Upper lobe of right lung (tissue), 1 donor: ENCODE measurements at places on chromosomes 4 and X.

GRCh38 chr4:111718763-111719559 lies 426.3 kb upstream of the FAM241A start:
- no peaks in the 10 kb centered on the region for H3K36me3 ChIP-seq
- H3K4me3 ChIP-seq = no peak overlapping the region
- H3K4me1 ChIP-seq = no peaks in the 10 kb centered on the region
- H3K27ac ChIP-seq = no peak overlapping the region

DNA sequence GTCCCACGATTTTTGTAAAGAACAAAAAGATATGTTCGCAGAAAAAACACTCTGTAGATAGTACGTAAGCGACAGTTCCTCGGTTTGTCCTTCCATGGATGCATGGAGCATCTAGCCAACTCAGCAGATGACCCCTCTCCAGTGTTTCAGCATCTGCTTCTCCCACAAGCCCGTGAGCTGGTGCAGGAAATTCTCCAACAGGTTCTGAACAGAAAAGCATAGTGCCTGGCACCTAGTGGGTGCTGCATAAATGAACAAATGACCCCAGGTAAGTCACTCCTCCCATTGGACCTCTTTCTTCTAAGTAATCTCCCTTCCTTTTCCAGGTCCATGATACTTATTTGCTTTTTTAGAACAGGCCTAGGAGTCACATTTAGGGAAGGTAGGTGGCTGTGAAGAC lies 966 bp upstream of the KIAA0232 start:
- H3K4me1 ChIP-seq = peaks cover 28% of the 10 kb centered on the region
- no peak overlapping the region for H3K27ac ChIP-seq
- H3K4me3 ChIP-seq = peak overlapping the region; percentile 100
- H3K36me3 ChIP-seq = peaks cover 3% of the 10 kb centered on the region

DNA sequence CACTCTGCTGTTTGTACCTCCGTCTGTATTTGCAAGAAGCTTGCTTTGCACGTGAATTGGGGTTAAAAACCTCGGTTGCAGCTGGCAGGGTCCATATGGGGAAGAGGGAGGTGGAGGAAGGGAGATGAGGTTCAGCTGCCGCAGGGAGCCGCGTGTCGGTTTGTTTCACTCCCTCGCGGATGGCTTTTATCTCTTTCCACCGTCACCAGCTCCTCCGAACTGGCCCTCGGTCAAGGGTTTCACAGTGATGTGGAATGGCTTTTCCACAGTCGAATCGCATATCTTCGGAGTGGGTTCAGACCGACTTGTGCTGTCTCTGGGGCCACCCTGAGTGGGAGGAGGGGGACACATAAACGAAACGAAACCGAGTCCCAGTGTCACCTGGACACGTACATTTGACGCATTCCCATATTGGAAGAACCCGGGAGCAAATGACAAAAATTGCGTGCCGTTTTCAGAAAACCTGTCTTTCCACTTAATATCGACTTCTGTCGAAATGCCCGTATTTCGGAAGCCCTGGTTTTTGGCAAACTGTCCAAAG lies 929 bp downstream of the ZBTB33 start:
- peak overlapping the region; percentile 63 for H3K4me3 ChIP-seq
- peak; percentile 51 for DNase-seq
- peaks cover 16% of the 10 kb centered on the region for H3K36me3 ChIP-seq
- H3K4me1 ChIP-seq = peaks cover 7% of the 10 kb centered on the region

- DNase-seq = no peak
- no peaks in the 10 kb centered on the region for H3K27me3 ChIP-seq
- no peak overlapping the region for H3K27ac ChIP-seq
- no peak overlapping the region for H3K4me3 ChIP-seq
- H3K4me1 ChIP-seq = peaks cover 11% of the 10 kb centered on the region
- no peaks in the 10 kb centered on the region for H3K36me3 ChIP-seq
Measured at GRCh38 chr4:139239127-139239772, 40.8 kb downstream of the MGARP start.

GRCh38 chrX:13397878-13398818 lies 78.3 kb upstream of the ATXN3L start:
- DNase-seq = no peak
- no peaks in the 10 kb centered on the region for H3K36me3 ChIP-seq
- H3K4me1 ChIP-seq = no peaks in the 10 kb centered on the region
- H3K27ac ChIP-seq = no peak overlapping the region
- no peak overlapping the region for H3K4me3 ChIP-seq

- H3K4me3 ChIP-seq = no peak overlapping the region
- H3K36me3 ChIP-seq = no peaks in the 10 kb centered on the region
- no peaks in the 10 kb centered on the region for H3K27me3 ChIP-seq
- H3K27ac ChIP-seq = no peak overlapping the region
- no peak for DNase-seq
Measured at GRCh38 chrX:109840585-109840984, 107.5 kb upstream of the ACSL4 start.
